ENCODE measurements at places on chromosomes 11 and 22.

DNA sequence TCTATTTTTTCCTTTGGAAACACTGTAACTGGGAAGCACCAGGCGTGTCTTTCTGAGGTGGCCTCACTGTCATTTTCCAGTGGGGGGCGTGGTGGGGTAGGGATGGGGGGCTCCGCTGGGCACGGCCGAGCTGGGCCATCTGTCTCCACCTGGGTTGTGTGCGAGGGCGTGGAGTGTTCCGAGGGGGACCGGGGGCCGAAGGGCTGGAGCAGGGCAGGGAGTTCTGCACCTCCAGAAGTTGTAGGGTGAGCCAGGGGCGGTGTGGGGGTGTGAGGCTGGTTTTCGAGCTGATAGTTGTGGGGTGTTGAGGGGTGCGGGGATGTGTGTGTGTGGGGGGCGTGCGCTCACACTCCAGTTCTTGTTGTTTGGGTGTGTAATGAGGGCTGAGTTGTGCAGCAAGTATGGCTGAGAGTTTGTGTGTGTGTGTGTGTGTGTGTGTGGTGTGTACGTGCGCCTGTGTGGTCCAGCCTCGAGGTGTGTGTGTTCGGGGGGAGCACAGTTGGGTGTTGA lies 10.8 kb downstream of the YPEL4 start:
- no peak for DNase-seq

DNA sequence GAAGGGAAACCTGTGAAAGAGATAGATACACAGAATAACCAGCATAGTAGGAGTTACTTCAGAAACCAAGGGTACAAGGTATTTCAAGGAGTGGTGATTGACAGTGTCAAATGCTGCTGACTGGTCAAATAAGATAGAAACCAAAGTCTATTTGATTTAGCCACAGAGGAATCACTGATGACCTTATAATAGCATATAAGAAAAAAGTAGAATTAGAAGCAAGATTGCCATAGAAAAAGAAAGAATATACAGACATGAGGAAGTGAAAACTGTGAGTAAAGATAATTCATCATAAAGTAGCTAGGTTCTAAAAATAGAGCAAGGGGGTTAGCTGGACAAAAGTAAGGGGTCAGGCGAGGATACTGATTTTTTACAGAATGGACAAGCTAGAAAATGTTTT lies 14.2 kb downstream of the ZBTB44 start:
- DNase-seq, result no peak

DNA sequence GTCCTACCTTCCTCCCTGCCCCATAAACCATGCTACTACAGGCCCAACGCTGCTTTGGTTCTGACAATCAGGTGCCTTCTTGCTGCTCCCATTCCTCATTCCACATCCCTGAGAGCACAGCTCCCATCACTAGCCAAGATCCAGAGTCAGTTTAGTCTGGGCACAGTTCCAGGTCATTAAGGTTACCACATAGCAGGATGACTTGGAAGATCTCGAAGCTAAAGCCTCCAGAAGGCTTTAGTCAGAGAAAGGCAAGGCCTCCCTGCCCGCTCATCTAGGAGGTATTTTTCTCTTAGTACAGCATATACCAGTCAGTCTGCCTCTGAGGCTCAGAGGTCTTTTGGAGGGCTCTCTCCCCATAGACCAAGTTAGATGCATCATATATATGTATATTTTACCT lies 30.3 kb downstream of the TRIM66 start:
- no peak for DNase-seq

DNA sequence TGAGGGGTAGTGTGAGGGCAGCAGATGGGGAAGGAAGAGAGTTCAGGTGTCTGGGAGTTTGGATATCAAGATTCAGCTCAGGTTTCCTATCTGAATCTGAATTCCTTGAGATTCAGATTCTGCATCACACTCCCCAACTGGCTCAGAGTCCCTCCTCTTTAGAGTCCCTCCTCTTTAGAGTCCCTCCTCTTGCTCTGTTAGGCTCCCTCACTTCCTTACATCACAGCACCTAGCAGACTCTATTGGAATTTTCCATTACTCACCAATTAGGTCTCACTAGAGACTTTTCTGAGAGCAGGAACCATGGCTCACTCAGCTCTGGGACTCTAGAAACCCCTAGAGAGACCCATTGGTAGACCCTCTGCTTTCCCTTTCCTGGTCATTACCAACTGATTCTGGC lies 303.4 kb upstream of the SYN3 start:
- DNase-seq, result no peak

GRCh38 chr22:44042249-44043218 lies 18.4 kb downstream of the PARVB start:
- no peak for DNase-seq

DNA sequence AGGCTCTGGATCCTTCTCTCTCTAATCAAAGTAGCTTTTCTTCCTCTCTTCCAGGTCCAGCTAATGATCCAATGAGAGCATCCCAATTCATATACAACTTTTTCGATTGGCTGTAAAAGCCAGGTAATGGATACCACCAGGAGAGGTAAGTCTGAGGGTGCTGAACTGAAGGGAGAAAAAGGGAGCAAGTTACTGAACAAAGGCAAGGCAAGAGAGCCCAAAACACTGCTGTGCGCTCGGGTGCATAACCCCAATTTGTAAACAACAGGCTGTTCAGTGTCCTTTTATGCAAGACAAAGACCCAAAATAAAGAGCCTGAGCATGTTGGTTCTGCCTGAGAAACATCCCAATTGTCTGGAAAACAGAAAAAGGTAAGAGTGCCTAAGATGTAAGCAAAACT lies 260.1 kb downstream of the DCDC1 start:
- DNase-seq, result no peak

DNA sequence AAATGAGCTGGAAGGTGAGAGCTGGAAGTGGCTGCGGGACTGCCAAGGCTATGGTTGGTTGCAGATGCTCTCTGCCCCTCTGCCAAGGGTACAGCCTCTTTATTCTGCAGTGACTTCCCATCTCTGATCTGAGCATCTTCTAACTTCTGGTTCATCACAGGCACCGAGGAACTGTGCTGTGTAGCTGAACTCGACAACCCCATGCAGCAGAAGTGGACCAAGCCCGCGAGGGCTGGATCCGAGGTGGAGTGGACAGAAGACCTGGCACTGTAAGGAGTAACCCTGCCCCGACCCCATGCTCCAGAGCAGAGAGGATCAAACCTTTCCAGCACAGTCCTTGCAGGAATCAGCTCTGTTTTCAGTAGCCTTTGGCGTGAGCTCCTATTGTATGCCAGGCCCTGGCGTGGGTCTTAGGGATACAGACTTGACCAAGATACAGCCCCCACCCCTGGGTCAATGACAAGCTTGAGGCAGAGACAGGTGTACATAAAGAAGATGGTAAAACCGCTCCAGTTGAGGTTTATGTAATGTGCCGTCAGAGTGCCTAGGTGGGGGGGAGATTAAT lies 4.3 kb downstream of the C2CD2L start:
- DNase-seq, result no peak

DNA sequence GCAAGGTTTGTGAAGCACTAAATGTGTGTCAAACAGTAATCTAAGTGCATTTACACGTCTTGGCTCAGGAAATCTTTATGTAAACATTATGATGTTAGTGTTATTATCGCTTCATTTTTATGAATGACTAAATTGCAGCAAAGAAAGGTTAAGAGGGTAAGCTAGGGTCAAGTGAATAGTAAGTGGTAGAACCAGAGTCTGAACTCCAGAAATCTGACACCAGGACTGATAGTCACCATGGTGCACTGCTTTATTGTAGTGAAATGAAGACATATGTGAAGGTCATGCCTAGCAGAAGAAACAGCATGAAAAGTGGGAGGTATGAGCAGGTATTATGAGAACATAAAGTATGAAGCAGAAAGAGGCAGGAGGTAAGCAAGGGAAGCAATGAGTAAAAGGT lies 368.7 kb upstream of the TENM4 start:
- no peak for DNase-seq

DNA sequence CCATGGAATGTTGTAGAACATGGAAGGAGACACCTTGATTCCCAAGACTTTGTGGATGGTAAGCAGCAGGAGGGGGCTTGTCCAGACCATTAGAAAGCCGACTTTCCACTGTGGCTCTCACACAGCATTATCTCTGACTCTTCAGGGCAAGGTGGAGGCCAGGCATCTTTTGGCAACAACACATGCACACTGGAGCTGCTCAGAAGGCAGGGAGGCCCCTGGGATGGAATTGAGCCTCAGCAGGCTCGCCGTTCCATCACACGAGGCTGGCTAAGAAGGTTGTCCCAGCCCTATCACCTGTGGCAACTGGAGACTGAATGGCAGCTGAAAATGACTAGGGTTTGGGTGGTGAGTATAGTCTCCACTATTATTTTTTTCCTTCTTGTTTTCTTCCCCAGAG lies 76.3 kb upstream of the TMEM45B start:
- no peak for DNase-seq

DNA sequence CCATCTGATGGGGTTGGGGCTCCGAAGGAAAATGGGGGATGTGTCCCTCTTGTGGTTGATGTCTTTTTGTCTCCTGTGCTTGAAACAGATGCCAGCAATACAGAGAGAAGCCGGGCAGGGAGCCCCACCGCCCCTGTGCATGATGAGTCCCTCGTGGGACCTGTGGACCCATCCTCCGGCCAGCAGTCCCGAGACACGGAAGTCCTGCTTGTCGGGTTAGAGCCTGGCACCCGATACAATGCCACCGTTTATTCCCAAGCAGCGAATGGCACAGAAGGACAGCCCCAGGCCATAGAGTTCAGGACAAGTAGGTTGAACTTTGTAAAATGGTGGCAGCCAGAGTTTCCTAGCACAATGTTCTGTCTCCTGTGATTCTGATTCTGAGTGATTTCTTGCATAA lies 91.7 kb upstream of the OR4B1 start:
- DNase-seq, result no peak

DNA sequence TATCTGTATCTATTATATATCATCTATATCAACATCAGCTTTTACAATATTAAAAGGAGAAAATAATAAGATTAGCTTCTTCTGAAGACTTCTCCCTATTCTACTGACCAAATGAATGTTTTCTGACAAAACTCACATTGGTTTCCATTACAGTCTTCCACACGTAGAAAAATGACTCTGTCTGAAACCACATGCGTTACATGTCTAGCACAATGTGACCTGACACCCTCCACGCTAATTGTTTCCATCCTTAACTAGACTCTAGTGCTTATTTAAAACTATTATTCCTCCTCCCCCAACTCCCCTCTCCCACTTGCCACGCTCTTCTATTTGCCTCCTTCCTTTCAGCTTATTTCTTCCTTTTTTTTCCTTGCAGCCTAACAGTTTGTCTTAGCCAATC lies 172.1 kb downstream of the ADAMTS15 start:
- DNase-seq, result no peak

- DNase-seq, result no peak
Measured at GRCh38 chr22:20786536-20786979, 12.6 kb downstream of the SERPIND1 start.

GRCh38 chr11:132972565-132972964 lies 559.7 kb downstream of the OPCML start:
- DNase-seq, result no peak

DNA sequence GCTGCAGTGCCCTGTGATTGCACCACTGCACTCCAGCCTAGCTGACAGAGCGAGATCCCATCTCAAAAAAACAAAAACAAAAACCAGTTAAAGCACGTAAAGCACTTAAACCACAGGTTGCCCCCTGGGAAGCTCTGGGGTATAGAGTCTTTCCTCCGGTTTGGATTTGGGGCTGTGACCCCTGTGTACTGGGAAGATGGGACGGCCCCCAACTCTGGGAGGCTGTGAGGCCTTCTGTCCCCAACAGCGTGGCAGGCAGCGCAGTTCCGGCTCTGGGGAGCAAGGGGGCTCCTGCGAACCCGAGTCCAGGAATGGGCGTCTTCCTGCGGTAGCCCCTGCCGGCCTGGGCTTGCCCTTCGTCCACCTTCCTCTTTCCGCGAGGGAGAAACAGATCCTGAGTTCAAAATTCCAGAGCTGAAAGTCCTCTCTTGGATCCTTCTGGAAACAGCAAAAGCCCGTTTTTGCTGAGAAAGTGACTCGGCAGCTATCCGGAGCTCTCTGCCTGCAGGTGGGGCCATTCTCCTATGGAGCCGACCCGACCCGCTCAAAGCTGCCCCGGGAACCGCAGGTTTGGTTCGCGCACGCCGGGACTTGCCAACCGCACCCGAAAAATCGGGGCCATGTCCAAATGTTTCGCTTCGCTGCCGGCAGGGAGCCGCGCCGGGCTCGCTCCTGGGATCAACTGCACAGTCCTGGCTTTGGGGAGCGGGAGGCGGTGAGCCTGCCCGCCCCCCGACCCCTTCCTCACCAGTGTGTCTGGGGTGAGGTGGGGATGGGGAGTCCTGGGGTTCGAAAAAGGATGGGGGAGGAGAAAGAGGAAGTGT lies 36.3 kb upstream of the POLA2 start:
- peak; percentile 68 for DNase-seq

DNA sequence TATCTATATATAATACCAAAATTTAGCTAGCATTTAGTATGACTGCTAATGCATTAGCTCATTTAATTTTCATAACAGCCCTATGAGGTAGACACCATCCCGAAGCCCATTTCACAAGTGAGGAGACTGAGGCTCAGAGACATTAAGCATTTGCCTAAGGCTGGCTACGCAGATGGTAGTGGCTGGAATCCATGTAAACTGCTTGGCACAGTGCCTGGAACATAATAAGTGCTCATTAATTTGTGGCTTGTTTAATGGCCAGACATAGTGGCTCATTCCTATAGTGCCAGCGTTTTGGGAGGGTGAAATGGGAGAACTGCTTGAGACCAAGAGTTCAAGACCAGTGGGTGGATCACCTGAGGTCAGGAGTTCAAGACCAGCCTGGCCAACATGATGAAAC lies 17.8 kb upstream of the TP53I11 start:
- DNase-seq, result no peak

DNA sequence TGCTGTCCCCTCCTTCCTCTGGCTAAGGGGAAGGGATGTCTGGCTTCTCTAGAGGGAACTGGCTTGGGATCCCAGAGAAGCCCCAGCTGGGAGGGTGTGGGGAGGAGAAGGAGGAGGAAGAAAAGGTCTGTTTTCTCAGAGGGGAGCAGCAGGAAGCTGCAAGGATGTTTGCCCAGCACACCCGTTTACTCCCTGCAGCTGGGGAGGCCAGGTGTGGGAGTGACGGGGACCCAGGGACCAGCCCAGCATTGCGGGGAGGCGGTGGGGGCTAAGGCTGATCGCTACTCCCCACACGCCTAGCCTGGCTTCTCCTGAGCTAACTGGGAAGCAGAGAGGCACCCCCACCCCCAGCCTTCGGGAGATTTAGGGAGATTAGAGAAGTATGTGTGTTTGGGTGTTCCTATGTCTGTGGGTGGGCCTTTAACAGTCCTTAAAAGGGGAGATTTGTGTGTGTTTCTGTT lies 3.9 kb downstream of the CREB3L1 start:
- no peak for DNase-seq

DNA sequence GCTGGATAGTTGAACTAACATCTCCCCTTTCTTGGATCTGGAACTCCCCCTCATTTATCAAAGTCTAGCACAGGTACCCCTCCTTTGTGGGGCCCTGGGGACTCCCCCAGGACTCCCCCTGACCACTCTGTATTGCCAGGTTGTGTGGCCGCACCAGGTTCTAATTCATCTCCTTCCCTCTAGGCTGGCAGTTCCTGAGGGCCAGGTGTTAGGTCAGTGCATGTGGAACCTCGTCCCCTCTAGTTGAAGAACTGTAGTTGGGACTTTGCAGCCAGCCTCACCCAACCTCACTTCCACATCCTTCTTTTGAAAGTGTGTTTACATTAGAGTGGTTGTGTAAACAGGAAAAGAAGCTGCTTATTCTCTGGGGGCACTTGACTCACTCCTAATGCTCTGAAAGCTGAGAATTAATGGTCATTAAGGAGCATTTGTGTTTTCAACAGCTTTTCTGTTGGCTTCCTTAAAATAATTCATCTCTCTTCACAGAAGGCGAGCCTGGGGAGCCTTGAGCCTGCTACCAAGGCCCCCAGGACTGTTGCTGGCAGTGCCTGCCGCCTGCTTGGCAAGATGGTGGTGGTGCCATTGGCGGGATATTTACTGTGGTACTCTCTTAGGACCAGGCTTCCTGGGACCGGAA lies 11.8 kb downstream of the UPB1 start:
- no peak for DNase-seq

- DNase-seq, result no peak
Measured at GRCh38 chr11:61855939-61856680, 28.0 kb downstream of the FADS2 start.

Measured in activated CD4-positive, alpha-beta T cell treated with anti-CD3 and anti-CD28 coated beads, Interleukin-2, amount 50 U/mL, for 48 hours (primary cell).